ENCODE measurements at places on chromosomes 4 and X. TPM values are rescaled to one million over a fixed set of nuclear protein-coding genes. Genes with fewer than 3 reads are reported as not detected.

GRCh38 chrX:119685225-119686066 lies 7.5 kb downstream of the SEPTIN6 start:
- H3K4me1 ChIP-seq, result peaks cover 81% of the 10 kb centered on the region
- peak overlapping the region; percentile 48 for H3K4me3 ChIP-seq
- no peak for DNase-seq
- peaks cover 5% of the 10 kb centered on the region for H3K36me3 ChIP-seq
- peak overlapping the region; percentile 98 for H3K27ac ChIP-seq
- no peaks in the 10 kb centered on the region for H3K27me3 ChIP-seq

Gene SULT1E1
- total RNA-seq, result not detected

Gene PCDH7
- total RNA-seq, result not detected

- no peak overlapping the region for H3K4me3 ChIP-seq
- H3K4me1 ChIP-seq, result peaks cover 36% of the 10 kb centered on the region
- H3K27me3 ChIP-seq, result no peaks in the 10 kb centered on the region
- DNase-seq, result no peak
Measured at GRCh38 chr4:25238052-25238451, 4.2 kb downstream of the PI4K2B start.

Gene HERC3
- total RNA-seq, result 66.4 TPM

DNA sequence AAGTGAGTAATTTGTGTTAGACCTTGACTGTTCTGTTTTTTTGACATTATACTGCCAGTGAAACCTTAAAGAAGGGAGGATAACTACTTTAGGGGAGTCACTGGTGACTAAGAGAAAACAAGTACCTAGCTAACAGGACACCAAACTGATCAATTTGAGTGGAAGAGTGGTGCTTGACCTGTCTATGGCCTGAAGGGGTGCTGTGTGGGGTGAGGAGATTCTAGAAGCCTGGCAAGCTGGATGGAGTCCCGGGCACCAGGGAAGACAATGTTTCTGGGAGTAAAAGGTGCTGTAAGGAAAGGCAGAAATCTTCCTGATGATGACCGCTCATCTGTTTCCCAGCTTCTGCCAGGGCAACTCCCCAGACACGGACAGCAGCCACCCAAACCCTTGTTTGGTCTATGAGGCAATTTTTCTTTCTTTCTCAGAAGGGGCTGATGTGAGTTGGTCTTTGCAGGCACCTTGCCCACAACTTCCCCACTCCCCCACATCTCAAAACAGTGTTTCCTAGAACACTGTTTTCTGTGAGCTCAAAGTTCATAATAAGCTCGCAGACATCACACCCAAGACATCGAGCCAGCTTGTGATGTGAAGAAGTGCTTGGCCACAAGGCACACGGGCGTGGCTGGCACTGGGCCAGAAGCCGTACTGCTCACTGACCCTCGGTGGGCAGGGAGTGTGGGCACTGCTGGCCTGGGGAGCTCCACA lies 4.6 kb downstream of the TXK start:
- no peaks in the 10 kb centered on the region for H3K27me3 ChIP-seq
- DNase-seq, result peak; percentile 46
- H3K4me1 ChIP-seq, result peaks cover 67% of the 10 kb centered on the region
- H3K4me3 ChIP-seq, result peak overlapping the region; percentile 65

Gene TRIM60
- total RNA-seq, result not detected

Gene SRD5A3
- 2.1 TPM for total RNA-seq

DNA sequence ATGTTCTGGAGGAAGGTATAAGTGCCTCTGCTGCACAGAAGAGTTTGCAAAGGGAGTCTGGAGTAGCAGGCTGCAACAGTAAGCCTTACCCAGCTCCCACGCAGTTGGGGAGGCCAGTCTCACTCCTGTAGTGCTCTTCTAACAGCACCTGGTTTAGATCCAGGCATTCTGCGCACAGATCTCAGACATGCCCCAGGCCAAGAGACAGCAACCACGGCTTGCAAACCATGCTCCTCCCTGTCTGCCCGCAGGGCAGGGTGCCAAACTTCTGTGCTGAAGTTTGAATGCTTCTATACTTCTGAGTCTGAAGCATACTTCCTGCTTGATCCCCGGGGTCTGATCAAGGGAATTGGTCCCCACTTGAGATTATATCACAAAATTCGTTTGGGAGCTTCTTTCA lies 106.3 kb downstream of the LINC00632 start:
- H3K36me3 ChIP-seq, result no peaks in the 10 kb centered on the region
- DNase-seq, result no peak
- H3K27ac ChIP-seq, result no peak overlapping the region

GRCh38 chrX:48936429-48937053 lies 17.7 kb upstream of the PIM2 start:
- no peak for DNase-seq
- H3K36me3 ChIP-seq, result peaks cover 30% of the 10 kb centered on the region
- peaks cover 78% of the 10 kb centered on the region for H3K4me1 ChIP-seq

Measured in CD4-positive, alpha-beta T cell (primary cell).